ENCODE measurements at places on chromosomes 1 and 21. TPM values are rescaled to one million over a fixed set of nuclear protein-coding genes. Genes with fewer than 3 reads are reported as not detected.

The GBP4 gene
- total RNA-seq = 38.3 TPM

- no peaks in the 10 kb centered on the region for H3K36me3 ChIP-seq
- H3K4me3 ChIP-seq = no peak overlapping the region
- no peaks in the 10 kb centered on the region for H3K4me1 ChIP-seq
- no peak overlapping the region for H3K27ac ChIP-seq
- DNase-seq = no peak
These were observed 13.5 kb upstream of the ETV3L start for GRCh38 chr1:157113106-157113505.

The S100A1 gene
- not detected for total RNA-seq

The UTS2 gene
- not detected for total RNA-seq

The RBP7 gene
- not detected for total RNA-seq

DNA sequence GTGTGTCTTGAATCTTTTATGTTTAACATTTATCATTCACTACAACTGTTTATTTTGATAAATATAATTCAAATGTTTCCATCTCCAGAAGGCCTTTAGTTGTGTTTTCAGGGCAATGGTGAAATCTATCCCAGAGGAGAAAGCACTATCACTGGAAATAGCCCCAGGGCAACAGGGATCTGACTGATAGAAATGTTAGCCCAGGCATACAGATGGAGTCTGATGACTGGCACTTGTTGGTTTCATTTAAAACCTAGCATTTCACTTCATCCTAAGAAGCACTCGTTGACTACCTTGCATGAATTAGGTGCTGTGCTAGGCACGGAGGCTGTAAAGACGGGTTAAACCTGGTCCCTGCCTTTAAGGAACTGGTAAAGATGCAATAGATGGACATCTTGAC is 103.1 kb downstream of the C1orf21 start:
- no peak for DNase-seq
- H3K4me1 ChIP-seq = peaks cover 17% of the 10 kb centered on the region
- H3K36me3 ChIP-seq = no peaks in the 10 kb centered on the region
- H3K27me3 ChIP-seq = no peaks in the 10 kb centered on the region

GRCh38 chr1:217089361-217090014 is 366.3 kb upstream of the ESRRG start:
- no peaks in the 10 kb centered on the region for H3K36me3 ChIP-seq
- H3K4me1 ChIP-seq = no peaks in the 10 kb centered on the region
- peaks cover 38% of the 10 kb centered on the region for H3K27me3 ChIP-seq
- H3K4me3 ChIP-seq = no peak overlapping the region
- H3K27ac ChIP-seq = no peak overlapping the region

DNA sequence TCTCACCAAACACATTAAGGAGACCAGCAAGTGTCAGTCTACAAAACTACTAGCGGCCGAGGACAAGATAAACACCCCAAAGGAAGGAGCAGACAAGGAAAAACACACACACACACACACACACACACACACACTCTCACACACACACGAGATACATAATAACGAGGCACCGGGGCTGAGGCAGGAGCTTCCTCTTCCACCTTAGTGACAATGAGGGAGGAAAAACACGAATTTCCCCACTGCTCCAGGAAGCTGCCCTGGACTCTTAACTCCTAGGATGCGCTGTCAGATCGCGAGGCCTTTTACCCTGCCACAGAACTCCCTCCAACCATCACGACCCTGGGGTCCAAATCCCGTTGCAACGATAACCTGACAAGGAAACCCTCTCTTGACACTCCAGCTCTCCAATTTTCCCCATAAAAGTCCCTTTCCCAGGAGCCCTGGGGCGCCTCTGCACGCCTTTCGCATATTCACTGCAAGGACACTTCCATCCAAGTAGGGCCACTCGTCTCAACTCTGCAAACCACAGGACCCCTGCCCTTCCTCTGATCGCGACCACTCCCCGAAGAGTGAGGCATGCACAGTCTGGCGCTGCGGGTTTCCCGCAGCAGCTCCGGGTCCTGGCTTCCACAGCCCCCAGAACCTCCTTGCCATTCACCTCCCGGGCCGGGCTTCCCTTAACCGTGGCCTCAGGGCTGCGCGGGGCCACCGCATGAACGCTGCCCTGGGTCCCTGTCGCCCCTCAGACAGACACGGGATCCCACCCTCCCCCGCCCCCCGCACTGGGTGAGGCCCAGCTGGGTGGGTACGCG is 581 bp downstream of the ETV3 start:
- H3K36me3 ChIP-seq = peaks cover 49% of the 10 kb centered on the region
- peak; percentile 31 for DNase-seq
- peak overlapping the region; percentile 90 for H3K27ac ChIP-seq
- no peaks in the 10 kb centered on the region for H3K27me3 ChIP-seq
- H3K4me1 ChIP-seq = peaks cover 71% of the 10 kb centered on the region
- peak overlapping the region; percentile 95 for H3K4me3 ChIP-seq

DNA sequence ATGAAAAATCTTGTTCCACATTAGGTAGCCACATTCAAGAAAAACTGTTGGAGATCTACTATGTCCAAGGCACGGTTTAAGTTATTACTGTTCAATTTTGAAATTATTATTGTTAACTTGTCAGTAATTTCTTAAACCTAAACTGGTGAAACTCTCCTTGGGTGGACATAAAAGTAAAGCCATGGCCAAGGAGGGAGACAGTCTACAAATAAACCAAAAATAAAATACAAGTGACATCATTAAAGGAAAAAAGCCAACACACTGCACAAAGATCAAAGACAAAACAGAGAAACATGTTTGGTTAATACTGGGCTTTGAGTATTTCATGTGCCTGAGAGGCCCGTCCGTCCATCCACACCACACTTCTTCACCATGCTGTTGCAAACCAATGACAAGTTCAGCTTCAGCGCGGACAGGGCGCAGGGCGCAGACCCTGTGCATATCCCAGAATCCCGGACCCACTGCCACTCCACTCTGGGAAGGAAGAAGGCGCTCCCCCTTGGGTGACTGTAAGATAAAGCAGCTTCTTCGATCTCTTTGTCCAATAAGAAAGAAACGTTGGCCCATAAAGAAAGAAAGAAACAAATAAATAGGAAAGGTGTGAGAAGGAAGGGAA is 918 bp upstream of the RASAL2 start:
- DNase-seq = no peak
- peak overlapping the region; percentile 34 for H3K4me3 ChIP-seq
- H3K4me1 ChIP-seq = peaks cover 8% of the 10 kb centered on the region
- no peak overlapping the region for H3K27ac ChIP-seq
- H3K27me3 ChIP-seq = peaks cover 54% of the 10 kb centered on the region

DNA sequence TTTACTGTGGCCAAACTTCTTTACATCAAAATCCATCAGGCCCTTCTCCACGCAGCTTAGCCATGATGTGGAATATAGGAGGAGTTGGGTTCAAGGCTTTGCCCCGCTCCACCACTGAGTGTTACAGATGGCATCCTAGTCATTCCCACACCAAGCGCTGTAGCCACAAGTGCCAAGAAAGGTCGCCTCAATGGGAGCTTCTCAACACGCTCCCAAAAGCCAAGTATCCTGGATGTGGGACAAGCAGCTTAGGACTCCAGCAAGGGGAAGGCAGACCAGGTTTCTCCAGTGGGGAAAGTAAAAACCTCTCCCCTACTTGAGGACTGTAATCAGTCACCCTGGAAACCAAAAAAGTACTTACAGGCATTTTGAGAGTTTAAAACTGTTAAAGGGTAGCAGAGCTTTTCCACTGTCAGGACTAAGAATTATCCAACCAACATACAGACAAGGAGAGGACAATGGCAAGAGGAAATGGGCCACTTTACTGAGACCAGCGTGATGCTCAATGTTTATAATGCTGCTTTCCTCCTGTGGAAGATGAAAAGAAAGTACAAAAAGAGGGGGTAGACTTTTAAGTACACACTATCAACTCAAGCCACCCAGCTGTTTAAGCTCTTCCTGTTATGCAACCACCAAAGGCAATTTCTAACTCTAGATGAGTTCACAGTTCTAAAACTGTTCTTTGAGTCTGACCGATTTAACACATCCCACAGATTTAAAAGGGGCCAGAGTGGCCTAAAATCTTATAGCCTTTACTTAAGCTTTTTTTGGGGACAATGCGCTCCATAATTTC is 120.7 kb upstream of the KRTAP19-8 start:
- DNase-seq = no peak
- H3K27me3 ChIP-seq = no peaks in the 10 kb centered on the region
- H3K27ac ChIP-seq = peak overlapping the region; percentile 70
- peaks cover 62% of the 10 kb centered on the region for H3K4me1 ChIP-seq

The OR10K1 gene
- not detected for total RNA-seq

DNA sequence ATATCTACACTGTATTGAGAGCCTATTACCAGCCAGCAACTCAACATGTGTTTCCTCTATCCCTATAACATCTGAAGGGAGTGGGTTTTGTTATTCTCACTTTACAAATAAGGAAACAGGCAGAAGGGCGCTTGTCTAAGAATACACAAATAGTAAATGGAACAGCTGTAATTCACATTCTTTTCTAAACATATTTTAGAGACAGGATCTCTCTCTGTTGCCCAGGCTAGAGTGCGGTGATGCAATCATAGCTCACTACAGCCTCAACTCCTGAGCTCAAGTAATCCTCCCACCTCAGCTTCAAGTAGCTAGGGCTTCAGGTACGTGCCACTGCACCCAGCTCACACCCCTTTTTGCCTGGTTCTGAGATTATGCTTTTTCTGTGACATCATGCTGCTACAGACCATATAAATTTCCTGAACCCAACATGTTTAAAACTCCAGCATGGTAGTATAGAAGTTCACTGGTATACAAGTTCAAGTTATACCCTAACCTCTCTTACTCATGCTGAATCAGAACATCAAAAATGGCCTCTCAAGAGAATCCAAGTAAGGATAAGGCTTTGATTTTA is 8.6 kb upstream of the TACSTD2 start:
- peaks cover 14% of the 10 kb centered on the region for H3K4me1 ChIP-seq
- peaks cover 32% of the 10 kb centered on the region for H3K27me3 ChIP-seq
- no peak overlapping the region for H3K27ac ChIP-seq
- no peaks in the 10 kb centered on the region for H3K36me3 ChIP-seq
- no peak overlapping the region for H3K4me3 ChIP-seq
- no peak for DNase-seq

DNA sequence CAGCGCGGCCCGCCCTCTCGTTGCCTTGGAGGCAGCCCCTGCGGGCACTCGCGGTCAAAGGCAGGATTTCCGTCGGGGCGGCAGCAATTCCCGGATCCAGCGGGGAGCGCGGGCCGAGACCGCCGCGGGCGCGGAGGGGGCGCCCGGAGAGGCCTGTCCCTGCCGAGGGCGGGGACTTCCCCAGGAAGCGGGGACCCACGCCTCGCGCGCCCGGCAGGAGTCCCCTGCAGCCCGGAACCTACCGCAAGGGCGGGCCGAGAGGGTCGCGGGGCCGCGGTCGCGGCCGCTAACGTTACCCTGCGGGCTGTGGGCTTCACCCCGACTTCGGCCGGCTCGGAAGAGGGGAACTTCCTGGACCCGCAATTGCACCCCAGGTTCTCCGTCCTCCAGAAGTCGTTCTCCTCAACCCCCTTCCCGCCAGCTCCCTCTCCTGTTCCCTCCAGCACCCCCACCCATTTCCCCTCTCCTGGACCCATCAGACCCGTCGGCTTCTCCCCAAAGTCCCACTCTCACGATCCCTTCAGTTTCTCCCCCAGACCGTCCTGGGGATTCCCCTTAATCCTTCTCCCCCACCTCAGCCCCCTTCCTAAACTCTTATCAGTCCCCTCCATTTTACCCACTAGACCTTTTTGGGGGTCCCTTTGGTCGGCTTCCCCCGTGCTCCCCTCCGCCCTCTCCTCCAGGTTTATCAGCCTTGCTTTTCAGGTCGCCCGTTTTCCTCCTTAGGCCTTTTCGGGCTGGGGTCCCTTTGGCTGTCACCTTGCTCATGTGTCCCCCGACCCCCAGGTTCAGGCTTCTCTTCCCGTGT is 604 bp downstream of the FGR start:
- peak overlapping the region; percentile 32 for H3K4me3 ChIP-seq
- no peaks in the 10 kb centered on the region for H3K27me3 ChIP-seq
- peak overlapping the region; percentile 26 for H3K27ac ChIP-seq
- H3K4me1 ChIP-seq = peaks cover 68% of the 10 kb centered on the region
- no peaks in the 10 kb centered on the region for H3K36me3 ChIP-seq

DNA sequence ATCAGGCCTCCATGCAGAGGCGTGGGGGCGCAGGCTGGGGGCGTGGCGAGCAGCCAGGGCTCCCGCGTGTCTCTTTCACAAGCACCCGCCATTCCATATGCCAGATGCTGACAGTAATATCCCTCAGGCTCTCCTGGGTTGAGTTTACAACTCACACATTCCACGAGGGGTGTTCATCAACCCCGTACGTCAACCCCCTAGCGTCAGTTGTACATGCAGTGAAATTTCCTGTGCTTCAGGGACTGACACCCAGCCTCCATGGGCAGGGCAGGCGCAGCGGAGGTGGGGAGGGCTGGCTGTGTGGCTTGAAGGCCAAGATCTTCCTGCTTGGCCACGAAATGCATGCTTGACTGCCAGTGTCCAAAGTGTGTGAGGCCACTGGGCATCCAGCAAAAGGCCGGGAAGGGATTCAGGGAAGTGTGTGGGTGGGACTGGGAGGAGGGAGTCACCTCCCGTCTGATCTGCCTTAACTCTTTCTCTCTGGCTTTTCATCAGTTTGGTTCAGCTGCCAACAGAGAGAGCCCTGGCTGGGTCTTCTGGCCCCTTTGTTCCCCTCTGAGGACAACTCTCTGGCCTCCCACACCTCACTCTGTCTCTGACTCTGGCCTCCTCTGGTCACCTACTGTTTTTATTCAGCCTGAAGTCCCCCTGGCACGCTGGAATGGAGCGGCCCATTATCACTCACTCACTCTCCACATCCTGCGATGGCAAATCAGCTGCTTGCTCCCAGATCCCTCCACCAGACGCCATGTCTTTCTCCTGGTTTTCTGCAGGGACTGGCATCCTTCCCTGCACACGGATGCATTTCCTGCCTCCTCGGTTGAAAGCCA is 33.8 kb downstream of the CLIC6 start:
- H3K27ac ChIP-seq = no peak overlapping the region
- H3K27me3 ChIP-seq = peaks cover 4% of the 10 kb centered on the region
- no peaks in the 10 kb centered on the region for H3K36me3 ChIP-seq
- H3K4me3 ChIP-seq = no peak overlapping the region

DNA sequence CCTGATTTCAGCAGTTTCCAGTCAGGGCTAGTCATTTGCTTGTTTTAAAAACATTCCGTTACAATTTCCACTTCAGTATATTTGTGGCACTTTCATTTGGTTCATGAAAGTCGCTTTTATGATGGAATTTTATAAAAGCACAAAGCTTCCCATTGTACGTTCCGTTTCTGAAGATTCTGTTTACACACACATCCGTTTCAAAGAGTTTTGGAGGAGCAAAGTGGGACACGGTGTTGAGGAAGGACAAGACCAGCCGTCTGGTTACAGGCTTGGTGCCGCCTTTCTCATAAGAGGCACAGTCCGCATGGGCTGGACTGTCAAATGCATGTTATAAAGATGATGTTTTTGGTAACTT is 60.3 kb downstream of the FAAP20 start:
- H3K27me3 ChIP-seq = no peaks in the 10 kb centered on the region
- H3K36me3 ChIP-seq = no peaks in the 10 kb centered on the region
- DNase-seq = no peak
- H3K4me3 ChIP-seq = no peak overlapping the region
- no peak overlapping the region for H3K27ac ChIP-seq
- H3K4me1 ChIP-seq = peaks cover 17% of the 10 kb centered on the region

- peak; percentile 42 for DNase-seq
- H3K4me1 ChIP-seq = peaks cover 45% of the 10 kb centered on the region
- no peak overlapping the region for H3K4me3 ChIP-seq
- H3K27ac ChIP-seq = no peak overlapping the region
- H3K36me3 ChIP-seq = peaks cover 2% of the 10 kb centered on the region
These were observed 8.6 kb upstream of the SPSB1 start for GRCh38 chr1:9284061-9284460.

The SHISA4 gene
- 0.47 TPM for total RNA-seq

Data from activated CD8-positive, alpha-beta T cell treated with anti-CD3 and anti-CD28 coated beads for 36 hours (primary cell).